Inflammatory macrophage (primary cell): ENCODE measurements at places on chromosomes 7 and 10.

DNA sequence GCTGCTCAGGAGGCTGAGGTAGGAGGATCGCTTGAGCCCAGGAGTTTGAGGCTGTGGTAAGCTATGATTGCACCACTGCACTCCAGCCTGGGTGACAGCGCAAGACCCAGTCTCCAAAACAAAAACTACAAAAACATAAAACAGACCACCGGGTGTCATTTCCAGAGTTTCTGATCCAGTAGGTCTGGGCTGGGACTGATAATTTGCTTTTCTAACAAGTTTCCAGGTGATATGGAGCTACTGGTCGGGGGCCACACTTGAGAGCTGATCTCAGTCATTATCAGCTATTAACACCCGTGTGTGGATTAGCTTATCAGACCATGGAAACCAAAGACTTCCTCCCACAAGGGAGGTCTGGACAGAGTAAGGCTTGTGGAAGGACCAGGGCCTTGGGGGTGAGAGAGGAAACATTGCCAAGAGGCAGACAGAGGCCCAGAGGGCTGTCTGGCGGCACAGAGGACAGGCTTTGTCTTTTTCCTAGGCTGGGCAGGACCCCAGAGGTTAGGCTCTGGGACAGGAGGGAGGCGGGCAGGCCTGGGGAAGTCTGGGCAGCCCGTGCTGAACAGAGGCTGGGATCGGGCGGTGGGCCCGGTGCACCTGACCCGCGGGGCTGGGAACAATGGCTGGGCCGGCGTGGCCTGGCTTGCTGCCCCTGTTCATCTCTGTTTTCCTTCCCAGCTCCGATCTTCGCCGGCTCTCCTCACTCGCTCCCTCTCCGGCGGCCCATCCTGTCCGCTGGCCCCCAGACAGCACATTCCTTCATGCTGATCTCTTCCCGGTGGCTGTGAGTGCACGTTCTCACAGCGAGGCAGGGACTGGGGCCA is 25.2 kb downstream of the TMEM270 start:
- DNase-seq, result no peak

DNA sequence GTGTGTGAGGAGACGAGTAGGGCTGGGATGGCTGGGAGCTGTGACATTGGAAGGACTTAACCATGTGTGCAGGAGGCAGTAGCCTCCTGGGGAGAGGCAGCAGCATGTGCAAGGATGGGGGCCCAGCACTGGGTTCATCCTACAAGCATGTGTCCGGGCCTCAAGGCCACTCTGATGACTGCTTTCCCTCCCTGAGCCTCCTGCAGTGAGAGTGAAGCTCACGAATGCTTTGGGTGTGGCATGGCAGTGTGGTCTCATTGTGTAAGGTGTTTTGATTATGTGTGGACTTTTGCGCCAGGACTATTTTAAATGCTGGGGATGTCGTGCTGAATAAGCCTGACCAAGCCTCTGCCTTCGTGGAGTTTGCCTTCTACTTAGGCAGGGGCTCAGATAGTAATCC is 122.0 kb upstream of the INSYN2A start:
- DNase-seq, result no peak

DNA sequence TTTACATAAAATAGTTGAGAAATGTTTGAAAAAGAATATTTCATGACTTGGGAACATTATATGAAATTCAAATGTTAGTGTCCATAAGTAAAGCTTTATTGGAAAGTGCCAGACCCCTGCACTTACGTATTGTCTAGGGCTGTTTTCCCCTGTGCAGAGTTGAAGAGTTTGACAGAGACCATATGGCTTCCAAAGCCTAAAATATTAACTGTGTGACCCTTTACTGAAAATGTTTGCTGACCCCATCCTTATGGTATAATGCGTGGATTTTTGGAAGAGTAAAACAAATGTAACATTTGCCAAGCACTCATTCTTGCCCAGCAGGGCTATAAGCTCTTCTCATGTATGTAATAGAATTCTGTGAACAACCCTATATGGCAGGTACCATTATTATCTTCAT is 40.1 kb upstream of the RAB18 start:
- DNase-seq, result no peak

DNA sequence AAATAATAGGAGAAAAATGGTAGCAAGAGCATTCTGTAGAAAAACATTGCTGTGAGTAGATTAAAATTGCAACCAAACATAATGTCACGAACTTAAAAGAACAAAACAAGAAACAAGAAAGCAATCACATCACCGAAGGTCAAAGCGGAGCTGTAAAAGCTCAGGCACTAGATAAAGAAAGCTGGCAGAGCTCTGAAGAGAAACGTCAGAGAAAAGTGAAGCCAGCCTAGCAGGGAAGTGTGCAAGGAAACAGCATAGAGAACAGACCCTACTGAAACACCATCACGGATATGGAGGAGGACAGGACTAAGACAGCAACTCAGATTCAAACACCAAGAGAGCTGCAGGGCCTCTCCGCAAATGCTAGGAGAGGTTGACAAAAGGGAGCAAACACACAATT is 22.5 kb upstream of the DDC start:
- no peak for DNase-seq
